ENCODE measurements at places on chromosomes 6 and 20. TPM values are rescaled to one million over a fixed set of nuclear protein-coding genes. Genes with fewer than 3 reads are reported as not detected.

DNA sequence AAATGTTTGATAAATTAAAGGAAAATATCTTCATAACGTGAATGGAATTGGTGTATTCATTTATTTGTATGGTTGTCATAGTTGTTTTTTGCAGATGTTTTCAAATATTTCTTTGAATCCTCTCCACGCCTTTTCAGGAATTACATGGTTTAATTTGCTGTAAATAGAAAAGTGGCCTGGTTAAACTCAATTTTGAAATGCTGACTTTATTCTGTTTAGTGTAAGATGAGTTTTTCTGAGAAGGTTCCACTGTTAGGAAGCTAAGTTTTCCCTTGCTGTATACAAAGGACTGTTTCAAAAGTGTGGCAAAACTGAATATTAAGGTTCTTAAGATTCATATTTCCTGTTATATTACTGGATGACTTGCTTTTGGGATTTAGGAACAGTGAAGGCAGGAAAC is 503 bp upstream of the ZC2HC1B start:
- DNase-seq: no peak

GRCh38 chr6:75020376-75020775 is 185.5 kb downstream of the COL12A1 start:
- no peak for DNase-seq

DNA sequence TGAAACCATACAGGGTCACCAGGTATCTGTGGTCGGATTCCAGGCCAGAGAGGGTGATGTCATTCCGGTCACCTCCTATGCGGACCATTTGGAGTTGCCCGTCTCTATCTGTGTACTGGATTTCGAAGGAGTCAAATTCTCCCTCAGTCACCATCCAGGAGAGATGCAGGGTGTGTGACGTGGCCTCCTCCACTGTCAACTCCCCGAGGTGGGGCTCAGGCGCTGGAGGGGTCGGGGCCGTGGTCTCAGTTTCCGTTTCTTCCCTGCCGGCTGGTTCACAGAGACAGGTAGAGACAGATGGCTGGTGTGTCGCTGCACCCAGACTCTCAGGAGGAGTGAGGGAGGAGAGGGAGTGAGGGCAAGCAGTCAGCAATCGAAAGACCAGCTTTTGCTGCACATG is 30.7 kb downstream of the CYP21A2 start:
- DNase-seq: no peak

The SLC12A5 gene
- 2.3 TPM for polyA plus RNA-seq

DNA sequence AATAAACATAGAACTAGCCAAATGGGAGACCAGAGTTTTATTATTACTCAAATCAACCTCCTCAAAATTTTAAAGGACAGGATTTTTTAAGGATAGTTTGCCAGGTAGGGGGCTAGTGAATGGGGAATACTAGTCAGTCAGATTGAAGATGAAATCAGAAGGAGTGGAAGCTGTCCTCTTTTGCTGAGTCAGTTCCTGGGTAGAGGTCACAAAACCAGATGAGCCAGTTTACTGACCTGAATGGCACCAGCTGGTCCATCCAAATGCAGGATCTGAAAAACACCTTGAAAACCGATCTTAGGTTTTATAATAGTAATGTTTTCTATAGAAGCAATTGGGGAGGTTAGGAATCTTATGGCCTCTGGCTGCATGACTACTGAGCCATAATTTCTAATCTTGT is 558.2 kb downstream of the PKHD1 start:
- DNase-seq: no peak

DNA sequence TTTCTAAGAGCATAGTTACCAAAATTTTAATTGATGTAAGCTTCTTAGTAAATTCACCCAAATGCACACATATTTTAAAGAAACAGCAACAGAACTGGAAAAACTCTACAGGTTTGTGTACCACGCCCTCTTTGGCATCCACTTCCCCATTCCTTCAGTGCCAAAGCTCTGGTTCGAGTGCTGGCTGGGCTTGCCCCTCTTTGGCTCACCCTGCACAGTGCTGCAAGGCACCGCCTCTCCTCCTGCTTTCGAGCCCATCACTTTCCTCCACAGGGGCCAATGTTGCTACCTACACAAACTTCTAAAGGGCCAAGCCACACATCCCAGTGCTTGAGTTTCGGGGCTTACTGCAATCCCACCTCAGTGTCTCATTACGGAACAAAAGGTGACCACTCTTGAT is 9.6 kb downstream of the LRP11 start:
- no peak for DNase-seq

The ACTL10 gene
- 0.37 TPM for polyA plus RNA-seq

GRCh38 chr6:116971959-116972358 is 94.9 kb downstream of the RFX6 start:
- DNase-seq: peak; percentile 25

DNA sequence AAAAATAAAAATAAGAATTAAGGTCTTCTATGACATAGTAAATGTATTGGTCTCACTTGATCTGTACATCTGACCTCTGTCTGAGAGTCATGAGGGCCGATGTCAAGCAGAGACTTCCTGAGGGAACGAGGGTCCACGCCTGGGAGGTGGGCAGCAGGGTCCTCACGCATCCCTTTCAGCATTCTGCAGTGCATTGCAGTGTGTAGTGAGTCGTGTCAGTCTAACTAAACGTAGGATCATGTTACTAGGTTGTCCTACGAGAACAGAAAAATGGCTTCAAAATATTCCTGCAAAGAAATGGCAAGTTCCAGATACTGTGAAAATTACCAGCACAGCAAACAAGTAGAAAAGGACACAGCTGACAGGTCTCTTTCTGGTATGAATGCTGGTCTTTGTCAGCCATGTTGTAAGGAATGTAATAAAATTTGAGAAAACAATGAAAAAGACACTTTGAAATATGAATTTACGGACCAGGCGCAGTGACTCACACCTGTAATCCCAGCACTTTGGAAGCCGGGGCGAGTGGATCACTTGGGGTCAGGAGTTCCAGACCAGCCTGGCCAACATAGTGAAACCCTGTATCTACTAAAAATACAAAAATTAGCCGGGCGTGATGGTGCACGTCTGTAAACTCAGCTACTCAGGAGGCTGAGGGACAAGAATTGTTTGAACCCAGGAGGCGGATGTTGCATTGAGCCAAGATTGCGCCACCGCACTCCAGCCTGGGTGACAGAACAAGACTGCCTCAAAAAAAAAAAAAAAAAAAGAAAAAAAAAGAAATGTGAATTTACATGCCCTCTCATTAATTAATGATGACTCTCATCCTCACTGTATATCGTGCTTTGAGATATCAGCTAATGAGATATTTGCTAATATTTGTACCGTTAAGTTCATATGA is 2.4 kb upstream of the AHCY start:
- no peak for DNase-seq

The SCAF8 gene
- polyA plus RNA-seq: 62.3 TPM

The MROH8 gene
- 6.1 TPM for polyA plus RNA-seq

- DNase-seq: no peak
Observed at GRCh38 chr6:2029130-2029794, 216.1 kb downstream of the GMDS start.

The TSHZ2 gene
- polyA plus RNA-seq: 11.8 TPM

DNA sequence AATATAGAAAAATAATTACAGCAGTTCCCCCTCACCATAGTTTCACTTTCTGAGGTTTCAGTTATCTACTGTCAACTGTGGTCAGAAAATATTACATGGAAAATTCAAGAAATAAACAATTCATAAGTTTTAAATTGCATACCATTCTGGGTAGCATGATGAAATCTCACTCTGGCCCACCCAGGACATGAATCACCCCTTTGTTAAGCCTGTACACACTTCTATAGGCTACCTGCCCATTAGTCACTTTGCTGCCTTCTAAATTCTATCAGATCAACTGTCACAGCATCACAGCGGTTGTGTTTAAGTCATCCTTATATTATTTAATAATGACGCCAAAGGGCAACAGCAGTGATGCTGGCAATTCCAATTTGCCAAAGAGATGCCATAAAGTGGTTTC is 140.3 kb upstream of the RUNX2 start:
- DNase-seq: no peak

The ARFGEF3 gene
- 5.7 TPM for polyA plus RNA-seq

Data from left renal pelvis (tissue), 4 donors.